ENCODE measurements at places on chromosomes 12 and 14.

DNA sequence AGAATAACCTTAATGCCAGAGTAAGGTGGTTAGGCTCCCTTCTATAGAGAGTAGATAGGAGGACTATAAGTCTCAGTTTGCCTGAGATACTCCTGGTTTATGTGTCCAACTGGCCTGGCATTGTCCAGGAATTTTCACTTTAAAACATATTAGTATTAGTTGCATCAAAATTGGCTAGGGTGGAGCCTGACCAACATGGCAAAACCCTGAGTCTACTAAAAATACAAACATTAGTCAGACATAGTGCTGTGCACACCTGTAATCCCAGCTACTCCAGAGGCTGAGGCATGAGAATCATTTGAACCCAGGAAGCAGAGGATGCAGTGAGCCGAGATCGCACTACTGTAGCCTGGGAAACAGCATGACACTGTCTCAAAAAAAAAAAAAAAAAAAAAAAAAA lies 11.9 kb downstream of the WDHD1 start:
- DNase-seq: no peak

DNA sequence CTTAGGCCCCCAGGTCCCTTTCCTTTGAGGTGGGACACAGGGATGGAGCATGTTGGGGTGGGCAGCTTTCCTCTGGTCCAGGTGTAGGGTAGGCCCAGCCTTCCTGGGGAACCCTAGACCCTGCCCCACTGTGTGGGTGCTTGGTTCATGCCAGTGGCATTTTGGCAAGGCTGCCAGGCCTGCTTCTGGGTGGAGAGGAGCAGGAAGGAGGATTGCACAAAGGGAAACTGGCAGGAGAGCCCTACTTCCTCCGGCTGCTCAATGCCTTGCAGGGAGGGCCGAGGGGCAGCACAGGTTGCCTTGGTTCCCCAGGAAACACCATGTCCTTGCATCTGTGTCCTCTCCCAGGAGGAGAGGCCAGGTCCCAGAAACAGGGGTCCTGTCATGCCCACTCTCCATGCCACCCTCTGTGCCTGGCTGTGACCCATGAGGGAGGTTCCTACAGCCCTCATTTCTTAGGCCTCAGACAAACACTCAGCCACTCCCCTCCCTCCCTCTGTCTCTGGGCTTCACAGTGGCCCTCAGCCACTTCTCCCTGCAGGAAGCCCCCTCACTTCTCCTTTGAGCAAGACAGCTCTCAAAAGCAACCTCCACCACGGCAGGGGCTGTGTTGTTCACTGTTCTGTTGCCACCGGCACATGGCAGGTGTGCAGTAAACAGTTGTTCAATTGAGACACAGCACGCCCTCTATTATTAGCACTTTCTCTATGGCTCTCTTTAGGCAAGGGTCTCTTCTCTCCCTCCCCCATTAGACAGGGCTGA lies 6.8 kb upstream of the KRT80 start:
- no peak for DNase-seq

DNA sequence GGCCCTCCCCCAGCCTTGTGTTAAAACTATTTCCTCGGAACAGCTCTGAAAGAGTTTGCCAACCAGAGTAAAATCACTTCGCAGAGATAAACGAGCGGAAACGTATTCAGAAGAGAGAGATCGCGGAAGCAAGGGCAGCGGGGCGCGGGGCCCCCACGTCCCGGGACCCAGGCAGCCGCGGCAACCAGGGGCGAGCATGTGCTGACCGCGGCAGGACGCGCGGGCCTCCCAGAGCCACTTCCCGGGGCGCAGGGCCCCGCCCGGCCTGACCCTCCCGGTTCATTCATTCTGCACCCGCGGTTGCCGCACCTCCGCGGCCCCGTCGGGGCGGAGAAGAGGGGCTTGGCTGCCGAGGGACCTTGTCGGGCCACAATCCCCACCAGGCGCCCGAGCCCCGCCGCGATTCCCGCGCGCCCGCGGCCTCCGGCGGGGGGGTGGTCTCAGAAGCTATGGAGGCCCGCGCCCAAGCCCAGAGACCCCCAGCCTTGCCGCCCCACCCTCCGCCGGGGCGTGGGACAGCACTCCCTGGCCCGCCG lies 598 bp downstream of the UBE2N start:
- peak; percentile 9 for DNase-seq

- no peak for DNase-seq
Measured at GRCh38 chr12:52037248-52037861, 13.9 kb upstream of the NR4A1 start.

- no peak for DNase-seq
Measured at GRCh38 chr14:88196925-88197324, 126.1 kb downstream of the KCNK10 start.

- DNase-seq: no peak
Measured at GRCh38 chr12:41606468-41607445, 418.6 kb downstream of the PDZRN4 start.

DNA sequence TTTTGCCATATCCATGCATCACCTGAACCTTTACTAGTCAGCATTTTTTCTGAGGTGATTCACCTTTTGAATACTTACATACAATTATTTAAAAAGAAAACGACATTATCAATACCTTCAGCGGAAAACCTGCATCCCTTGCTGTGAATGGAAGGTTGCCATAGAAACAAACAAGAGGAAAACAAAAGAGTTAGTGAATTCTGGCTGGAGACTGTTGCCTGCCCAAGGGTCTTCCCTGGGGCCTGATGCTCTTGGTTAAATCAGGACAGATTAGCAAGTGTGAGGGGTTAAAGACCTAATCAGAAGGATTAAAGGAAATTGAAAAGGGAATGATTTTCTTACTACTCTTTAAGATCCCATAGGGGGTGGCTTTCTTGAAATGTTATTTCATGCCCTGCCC lies 96.0 kb upstream of the WSCD2 start:
- no peak for DNase-seq
